ENCODE measurements at places on chromosomes 4 and X.

GRCh38 chr4:151690164-151690870 is 70.5 kb downstream of the GATB start:
- DNase-seq = peak; percentile 49

DNA sequence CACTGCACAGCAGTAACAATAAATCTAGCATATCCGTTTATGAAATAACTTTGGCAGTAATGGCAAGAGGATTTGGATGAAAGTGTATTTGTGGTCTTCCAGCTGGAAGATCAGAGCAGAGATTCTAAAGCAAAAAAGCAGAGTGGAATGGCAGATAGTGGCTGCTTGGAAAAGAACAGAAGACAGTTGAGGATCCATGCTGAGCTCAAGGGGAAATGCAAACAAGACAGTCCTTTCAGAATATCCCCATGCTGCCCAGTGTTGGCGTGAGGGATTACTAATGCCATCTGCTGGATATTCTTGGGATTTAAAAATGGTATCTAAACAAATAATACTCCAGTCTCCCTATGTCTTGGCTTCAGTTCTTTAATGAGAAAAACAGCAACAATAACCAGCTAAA is 629.1 kb upstream of the ATOH1 start:
- peak; percentile 40 for DNase-seq

GRCh38 chr4:123606336-123606735 is 209.7 kb downstream of the SPRY1 start:
- no peak for DNase-seq

DNA sequence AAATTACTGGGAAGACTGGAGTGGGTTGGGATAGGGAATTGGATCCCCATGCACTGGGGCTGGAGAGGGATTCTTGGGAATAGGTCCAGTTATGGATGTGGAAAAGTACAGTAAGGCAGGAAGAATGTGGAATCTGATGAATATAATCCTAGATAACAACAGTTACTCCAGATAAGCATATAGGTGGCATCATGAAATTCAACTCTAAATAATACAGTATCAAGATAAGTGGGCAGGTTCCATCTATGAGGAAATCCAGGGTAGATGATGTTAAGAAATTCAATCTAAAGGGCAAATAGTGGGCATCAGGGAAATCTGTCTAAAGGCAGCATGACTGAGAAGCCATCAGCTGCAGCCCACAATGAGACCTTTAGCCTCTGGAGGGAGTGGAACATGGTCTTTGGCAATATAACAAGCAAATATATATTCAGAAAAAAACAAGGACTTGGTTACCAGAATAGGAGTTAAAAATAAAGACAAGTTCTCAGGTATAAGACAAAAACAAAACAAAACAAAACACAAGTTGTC is 1.2 kb downstream of the DTHD1 start:
- DNase-seq = no peak

DNA sequence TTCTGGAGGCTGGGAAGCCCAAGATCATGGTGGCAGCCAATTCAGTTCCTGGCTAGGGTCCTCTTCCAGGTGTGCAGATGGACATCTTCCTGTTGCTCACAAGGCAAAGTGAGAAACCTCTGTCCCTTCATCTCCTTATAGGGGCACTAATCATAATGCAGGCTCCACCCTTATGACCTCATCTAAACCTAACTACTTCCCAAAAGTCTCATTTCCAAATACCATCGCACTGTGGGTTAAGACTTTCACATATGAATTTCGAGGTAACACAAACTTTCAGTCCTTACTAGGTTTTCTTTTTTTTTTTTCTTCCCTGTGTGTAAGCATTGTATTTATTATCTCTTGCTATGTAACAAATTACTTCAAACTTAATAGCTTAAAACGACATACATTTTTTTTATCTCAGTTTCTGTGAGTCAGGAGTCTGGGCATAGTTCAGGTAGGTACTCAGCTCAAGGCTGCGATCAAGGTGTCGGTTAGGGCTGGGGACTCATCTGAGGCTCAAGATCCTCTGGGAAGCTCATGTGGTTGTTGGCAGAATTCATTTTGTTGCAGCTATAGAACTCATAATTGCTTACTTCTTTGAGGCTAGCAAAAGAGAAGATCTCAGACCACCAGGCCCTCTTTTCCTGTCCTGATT is 204.7 kb upstream of the STK26 start:
- no peak for DNase-seq

DNA sequence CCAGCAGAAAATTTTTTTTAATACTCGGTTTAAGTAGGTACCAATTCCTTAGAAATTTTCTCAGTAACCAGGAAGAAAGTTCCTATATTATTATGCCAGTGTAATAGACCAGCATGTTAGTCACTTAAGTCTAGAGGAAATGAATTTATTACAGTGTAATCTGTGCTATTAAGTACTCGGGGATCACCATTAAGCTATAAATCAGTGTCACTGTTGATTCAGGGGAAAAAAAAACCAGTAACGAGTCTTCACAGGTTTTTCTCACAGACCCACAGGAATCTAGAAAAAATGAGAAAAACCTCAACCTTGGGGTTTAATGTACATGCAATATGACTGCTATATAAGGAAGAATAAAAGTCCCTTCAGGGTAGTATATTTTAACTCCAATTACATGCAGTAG is 138.3 kb upstream of the IL1RAPL2 start:
- no peak for DNase-seq

- no peak for DNase-seq
Measured at GRCh38 chr4:56183344-56183959, 203.8 kb downstream of the AASDH start.

DNA sequence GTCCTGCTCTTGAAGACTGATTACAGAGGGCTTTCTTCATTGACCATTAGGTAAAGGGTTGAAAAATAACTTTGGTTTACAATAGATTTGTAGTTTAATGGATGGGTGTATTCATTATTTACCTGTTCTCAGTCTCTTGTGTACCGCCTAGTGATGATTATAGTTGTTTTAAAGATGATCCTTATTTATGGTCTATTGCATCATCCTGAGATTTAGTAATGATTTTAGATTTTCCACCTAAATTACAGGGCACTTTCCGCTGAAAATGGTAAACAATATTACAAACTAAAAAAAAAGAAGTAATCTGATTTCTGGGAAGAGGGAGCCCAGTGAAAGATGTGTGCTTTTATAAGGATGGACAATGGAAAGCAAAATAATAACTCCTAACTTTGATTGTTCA is 78.4 kb upstream of the TMEM33 start:
- no peak for DNase-seq
